ENCODE measurements at places on chromosomes 1 and 21.

DNA sequence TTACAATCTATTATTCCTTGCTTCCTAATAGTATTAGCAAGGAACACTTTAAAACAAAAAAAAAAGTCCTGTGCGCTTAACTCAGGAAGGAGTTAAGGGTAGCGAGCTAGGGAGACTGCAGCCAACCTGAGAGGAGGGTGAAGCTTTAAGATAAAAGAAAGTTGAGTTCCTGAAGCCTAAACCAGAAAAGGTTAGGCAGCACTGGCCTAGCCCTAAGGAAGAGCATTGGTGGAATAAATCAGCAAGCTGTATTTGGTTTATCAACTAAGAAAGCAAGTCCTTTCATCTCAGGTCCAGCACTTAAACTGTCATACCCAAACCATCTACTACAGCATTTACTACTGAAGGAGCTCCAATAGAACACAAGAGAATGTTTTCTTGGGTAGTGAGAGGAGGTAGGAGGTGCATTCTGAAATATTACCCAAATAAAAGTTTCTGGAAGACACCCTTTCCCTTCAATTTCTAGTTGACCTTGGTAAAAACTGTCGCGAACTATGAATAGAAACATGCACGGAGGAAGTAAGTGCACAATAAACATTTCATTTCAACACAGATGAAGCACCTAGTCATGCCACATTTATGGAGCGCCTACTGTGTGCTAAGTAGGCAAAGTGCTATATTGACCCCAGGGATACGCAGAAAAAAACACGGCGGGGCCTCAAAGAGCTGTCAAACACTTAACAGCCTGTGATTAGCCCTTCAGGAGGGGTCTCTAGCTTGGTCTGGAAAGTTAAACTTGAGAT is 1.3 kb downstream of the GLRX2 start:
- DNase-seq = no peak

DNA sequence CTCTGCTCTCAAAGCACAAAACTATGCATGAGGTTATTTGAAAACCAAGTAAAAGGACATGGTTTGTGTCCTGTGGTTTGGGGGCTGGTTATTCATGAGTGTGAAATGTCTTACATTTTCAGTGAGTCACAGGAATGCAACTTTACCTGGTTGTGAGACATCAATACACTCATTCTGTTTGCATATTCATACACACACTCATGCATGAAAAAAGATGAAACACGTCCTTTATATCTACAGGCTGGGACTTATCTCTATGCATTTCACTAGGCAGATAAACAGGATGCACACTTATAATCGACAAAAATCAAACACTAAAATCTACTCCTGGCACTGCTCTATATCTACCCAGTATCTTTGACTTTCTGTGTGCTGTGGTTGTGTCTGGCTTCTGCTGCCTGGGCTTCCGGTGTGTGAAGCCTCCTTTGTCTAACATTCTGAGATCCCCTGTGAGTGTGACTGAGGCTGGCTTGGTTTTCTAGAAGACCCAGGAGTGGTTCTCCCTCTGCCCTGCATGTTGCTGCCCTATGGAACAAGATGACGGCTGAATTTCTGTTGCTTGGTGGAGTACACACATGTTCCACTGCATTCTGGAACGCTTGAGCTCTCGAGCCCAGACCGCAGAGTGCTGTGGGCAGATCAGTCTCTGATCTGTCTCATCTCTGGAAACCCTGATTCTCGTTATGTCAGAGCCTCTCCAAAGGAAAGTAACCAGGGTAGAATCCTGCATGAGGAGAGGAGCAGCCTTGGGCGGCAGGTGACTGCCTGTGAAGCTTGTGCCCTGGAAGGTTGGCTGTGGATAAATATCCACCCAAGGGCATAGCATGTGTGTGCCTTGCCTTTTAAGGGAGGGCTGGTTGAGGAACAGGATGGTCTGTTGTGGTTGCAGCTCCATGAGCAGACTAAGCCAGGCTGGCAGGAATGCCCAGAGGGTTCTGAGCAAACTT is 19.7 kb upstream of the FASLG start:
- no peak for DNase-seq

DNA sequence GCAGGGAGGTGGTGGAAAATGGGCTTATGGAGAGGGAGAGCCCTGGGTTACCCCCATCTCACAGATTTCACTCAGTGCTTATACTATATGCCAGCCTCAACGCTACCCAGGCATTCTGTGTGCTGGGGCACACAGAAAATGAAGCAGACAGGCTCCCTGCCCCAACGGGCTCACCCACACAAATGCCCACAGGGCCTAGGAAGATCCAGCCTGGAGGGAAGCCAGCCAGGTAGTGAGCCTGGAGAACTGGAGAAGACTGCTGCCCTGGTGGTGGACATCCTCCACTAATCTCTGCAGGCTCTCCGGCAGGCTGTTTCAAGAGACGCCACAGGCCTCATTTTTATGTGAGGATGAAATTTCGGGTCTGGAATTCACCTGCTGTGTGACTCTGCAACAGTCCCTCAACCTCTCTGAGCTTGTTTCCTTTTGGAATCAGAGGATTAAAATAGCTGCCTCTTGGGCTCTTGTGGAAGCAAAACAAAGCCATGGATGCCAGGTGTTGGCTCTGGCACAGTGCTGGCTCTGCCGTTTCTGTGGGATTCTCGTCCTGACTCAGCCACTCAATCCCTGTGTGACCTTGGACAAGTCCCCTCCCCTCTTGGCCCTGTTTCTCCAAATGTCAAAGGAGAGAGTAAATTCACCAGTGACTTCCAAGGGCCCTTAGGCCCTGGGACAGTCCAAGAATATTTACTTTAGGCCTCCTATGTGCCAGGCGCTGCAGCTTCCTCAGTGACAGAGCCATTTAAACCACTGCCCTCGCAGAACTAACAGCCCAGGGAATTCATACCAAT is 3.6 kb downstream of the PAQR7 start:
- no peak for DNase-seq

- no peak for DNase-seq
Measured at GRCh38 chr1:223474804-223475203, 81.6 kb downstream of the CCDC185 start.

Data from NCI-H82 (cell line).